ENCODE measurements at places on chromosomes 2 and 18.

- DNase-seq, result no peak
Observed at GRCh38 chr2:72913486-72914205, 3.7 kb upstream of the EMX1 start.

DNA sequence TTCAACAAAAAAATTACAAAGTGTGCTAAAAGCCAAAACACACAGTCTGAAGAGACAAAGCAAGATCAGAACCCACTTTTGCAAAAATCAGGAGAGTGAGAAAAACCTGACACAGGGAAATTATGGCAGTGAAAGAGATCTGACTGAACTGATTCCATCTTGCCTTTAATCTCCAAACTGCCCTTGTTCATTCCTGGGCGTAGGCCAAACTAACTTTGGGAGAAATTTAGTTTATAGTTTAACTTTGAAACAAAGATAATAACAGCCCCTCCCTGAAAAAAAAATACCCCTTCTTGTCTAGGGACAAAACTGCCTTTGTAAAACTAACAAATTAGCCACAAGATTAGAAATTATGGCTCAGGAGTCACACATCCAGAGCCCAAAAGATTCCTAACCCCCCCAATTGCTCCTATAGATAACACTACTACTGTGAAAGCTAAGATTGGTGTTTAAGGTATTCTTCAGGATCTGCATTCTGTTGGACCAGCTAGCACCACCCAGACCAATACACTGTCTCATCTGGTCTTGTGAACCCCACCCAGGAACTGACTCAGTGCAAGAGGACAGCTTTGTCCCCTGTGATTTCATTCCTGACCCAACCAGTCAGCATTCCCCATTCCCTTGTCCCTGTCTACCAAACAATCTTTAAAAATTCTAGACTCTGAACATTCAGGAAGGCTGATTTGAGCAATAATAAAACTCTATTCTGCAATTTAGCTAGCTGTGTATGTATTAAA is 226.1 kb upstream of the SH3BP4 start:
- DNase-seq, result no peak

- no peak for DNase-seq
Observed at GRCh38 chr2:8015848-8016600, 665.8 kb upstream of the ID2 start.

- DNase-seq, result no peak
Observed at GRCh38 chr2:131828164-131828561, 300.5 kb downstream of the CCDC74A start.

DNA sequence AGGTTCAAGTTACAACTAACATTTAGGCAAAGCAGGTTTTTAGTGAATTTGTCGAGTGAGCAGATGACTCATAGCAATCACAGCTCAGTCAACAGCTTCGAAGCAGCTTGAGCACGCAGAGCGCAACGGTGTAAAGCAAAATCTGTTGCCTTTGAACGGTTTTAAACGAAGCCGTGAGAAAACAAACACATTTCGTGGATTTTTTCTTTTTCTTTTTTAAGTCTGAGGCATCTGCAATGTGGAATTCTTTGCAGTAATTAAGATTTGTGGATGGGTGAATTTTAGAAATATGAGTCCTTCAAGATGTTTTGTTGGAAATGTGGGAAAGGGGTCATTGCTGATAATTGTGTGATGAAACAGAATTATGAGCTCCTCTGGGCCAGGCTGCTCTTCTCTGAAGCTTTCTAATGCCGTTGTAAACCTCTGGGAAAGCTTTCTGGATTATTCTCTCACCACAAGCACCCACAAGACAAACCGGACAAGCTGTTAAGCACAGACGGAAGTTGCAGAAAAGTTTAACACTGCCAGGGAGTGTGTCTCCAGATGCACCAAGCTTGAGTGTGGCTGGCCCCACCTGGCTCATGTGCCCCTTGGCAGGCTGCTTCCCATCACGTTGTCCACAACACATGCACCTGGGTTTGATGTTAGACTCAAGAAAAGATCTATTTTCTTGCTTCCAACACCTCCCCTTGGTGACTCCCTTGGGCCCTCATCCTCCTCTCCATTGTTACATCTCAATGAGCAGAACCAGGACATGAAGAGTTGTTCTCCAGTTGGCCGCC is 224.7 kb downstream of the ACKR3 start:
- no peak for DNase-seq

GRCh38 chr2:163207693-163208370 is 369.3 kb upstream of the KCNH7 start:
- no peak for DNase-seq

DNA sequence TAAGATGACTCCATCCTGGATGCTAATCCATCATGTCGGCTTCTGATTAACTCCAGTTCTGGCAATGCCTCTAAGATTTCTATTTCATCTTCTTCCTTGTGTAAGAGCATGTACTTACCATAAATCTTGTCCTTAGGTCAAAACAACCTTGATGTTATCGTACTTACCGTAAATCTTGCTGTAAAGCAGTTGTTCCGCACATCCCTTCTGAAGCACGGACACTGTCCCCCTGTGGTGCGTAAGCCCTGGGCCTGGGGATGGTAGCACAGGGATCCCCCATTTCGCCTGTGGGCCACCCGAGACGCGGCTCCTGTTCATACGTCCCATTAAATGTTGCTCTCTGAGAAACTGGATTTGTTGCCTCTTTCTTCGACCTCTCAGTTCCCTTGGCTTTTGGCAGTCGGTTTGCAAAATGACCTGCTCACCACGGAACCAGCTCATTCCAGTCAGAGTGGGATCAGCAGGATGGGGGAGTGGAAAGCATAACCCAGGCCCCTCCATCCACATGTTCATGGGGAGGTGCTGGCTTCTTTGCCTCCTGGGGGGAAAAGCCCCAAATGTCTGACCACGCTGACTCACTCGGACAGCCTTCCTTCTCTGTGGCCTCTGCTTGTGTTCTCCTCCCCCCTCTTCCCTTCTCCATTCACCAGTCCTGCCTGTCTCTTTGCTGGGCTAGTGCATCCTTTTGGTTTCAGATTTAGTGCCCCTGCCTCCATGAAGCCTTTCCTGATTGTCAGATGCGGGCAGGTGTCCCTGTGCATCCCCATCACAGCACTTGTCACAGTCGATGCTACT is 49.9 kb downstream of the RAB31 start:
- no peak for DNase-seq
